Epithelial cell of proximal tubule (primary cell): ENCODE measurements at places on chromosomes 6 and 20.

- no peak for DNase-seq
These were observed 14.9 kb downstream of the SH3BGRL2 start for GRCh38 chr6:79646006-79646405.

DNA sequence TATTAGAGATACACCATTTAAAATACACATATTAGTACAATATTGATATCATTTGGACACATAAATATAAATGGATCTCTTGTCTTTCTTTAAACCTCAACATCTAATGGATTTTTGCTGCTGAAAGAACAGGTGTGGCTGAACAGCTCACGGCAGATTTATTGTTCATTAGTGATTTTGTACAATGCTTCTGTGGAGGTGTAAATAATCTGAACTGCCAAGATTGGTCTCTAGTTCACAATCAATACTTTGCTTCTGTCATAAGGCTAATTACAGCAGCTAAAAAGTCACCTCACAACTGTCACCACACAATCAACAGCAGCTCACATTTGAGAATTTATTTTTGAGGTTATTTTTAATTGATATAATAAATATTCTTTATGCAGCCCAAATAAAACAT lies 162.0 kb upstream of the SIM1 start:
- no peak for DNase-seq

DNA sequence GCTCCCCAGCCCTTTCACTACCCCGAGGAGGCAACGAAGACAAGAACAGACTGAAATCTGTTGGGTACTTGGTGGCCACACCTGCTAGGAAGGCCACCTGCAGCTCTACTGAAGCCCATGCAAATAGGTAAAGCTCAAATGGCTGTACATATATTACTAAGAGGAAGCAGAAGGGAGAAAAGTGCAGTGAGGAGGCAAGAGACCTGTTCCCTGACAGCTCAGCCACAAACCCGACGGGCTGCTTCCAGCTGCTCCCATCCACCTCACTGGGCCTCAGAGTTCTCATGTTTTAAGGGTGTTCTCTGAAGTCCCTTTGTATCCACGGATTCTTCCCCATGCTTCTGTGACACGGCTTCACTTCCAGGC lies 24.6 kb downstream of the TRAM2 start:
- DNase-seq = no peak

GRCh38 chr20:18310592-18310991 lies 22.3 kb downstream of the ZNF133 start:
- no peak for DNase-seq

DNA sequence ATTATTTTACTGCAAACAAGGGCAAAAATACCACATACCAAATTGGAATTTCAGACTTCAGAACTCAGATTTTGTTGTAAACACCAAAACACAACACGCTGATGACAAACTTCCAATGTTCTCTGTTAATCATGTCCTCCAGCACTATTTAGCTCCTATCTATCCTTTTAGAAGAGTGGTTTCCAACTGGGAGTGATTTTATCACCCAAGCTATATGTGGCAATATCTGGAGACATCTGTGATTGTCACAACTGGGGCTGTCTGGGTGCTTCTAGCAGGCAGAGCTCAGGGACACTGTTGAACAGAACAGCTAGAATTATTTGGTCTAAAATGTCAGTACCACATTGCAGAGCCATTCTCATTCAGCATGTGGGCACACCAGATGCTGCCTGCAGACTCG lies 244.6 kb downstream of the FOXC1 start:
- DNase-seq = no peak

- no peak for DNase-seq
These were observed 26.7 kb downstream of the HCK start for GRCh38 chr20:32078791-32079190.

GRCh38 chr20:25573288-25574251 lies 11.8 kb downstream of the NINL start:
- DNase-seq = no peak

- no peak for DNase-seq
These were observed 295.2 kb downstream of the FOXC1 start for GRCh38 chr6:1904898-1905297.

DNA sequence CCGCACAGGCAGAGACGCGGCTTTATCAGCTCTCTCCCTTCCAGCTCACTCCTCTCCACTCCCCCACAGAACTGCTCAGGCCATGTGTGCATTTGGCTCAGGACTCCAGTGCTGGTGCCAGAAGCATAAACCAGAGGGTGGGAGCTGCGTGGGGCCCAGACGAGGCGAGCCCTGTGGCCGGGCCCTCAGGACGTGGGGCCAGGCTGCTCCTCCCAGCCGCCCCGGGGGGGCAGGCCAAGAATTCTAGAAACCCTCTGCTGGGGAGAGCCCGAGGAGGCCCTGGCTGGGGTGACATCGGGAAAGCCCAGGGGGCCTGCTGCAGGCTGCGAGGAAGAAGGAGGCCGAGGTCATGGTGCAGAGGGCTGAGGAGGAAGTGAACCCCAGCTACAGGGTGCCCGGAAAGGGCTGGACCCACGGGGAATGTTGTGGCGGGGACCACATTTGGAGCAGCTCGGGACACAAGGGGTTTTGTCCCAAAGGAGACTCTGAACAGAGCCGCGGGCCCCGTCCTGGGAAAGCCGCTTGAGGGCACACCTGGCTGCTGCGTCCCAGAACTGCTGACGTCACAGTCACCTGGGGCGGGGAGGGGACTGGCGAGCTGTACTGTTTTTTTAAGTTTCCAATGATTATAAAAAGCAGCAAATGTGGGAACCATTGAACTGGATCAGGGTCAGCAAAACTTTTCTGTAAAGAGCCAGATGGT lies 107.1 kb downstream of the BANF2 start:
- DNase-seq = no peak

DNA sequence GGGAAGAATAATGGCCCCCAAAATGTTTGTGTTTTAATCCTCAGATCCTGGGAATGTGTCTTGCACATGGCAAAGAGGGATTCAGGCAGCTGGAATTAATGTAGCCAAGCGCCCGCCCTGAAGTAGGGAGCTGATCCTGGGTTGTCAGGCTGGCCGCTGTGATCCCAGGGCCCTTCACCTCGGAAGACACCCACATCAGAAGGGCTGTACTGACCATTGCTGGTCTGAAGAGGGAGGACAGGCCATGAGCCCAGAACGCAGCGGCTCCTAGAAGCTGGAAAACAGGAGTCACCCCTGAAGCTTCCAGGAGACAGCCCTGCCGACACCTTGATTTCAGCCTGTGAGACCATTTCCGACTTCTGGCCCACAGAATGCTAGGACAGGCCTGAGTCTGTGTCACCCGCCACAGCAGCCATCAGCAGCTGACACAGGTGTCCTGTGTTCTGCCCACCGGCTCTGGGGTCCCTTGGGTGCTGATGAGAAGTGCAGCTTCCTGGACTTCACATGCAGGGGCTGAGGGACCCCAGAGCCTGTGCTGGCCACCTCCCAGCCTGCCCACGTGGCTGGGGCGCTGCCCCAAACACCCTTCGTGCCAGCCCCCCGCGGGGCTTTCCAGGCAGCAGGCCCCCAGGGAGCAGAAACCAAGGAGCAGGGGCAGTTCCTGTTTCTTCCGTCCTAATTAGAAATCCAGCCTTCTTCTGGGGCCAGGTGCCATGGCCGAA lies 86.3 kb downstream of the ERMARD start:
- no peak for DNase-seq

DNA sequence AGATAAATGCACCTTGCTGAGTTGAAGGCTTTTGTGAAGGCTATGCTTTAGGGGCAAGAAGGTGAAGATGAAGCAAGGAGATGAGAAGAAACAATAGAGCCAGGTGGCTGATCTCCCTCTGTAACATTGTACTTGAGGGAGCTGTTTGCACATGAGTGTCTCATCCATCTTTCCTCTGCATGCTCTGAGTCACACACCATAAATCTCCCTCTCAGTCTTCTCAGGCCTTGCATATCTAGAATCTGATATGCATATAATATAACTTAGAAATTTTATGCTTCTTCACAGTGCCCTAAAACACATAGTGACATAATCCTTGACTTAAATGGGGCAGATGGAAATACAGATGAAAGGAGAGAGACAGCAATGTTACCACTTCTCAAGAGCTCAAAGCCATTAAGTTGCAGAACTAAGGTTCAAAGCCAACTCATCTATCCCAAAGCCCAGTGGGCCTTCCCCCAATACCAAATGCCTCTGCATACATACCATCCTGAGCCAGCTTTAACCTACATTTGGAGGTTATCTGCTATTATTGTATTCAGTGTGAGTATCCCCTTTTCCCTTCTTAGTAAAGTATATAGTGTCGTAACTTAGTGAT lies 62.4 kb upstream of the STXBP5 start:
- no peak for DNase-seq
